Stimulated activated CD8-positive, alpha-beta memory T cell treated with anti-CD3 and anti-CD28 coated beads, Interleukin-4, amount 100 ng/mL, for 4 hours (primary cell): ENCODE measurements at places on chromosomes 2 and 18.

- DNase-seq = no peak
These were observed 120.6 kb upstream of the UGP2 start for GRCh38 chr2:63721082-63721424.

- peak; percentile 21 for DNase-seq
These were observed at the start of gene FKBP1B for GRCh38 chr2:24049485-24050021. FKBP1B (plus strand) TSS chr2:24049741; CDS start chr2:24049850, 109 bp downstream.

DNA sequence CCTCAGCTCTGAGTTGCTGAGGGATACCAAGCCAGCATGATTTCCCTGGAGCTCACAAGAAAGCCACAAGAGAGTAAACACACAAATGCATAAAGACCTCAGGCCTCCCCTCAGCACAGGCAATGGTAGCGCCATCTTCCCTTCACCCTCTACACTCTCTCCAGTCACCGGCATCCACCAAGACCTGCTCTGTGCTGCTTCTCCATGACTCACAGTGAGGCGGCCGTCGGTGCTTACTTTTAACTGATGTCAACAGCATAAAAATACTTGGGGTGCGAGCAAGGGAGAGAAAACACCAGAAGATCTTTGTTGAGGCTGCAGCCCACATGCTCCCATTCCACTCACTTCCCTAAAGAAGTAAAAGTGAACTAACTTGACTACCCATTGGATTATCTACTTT is 46.7 kb downstream of the L3MBTL4 start:
- no peak for DNase-seq

- DNase-seq = no peak
These were observed 17.1 kb upstream of the TTC21B start for GRCh38 chr2:165970663-165971062.

DNA sequence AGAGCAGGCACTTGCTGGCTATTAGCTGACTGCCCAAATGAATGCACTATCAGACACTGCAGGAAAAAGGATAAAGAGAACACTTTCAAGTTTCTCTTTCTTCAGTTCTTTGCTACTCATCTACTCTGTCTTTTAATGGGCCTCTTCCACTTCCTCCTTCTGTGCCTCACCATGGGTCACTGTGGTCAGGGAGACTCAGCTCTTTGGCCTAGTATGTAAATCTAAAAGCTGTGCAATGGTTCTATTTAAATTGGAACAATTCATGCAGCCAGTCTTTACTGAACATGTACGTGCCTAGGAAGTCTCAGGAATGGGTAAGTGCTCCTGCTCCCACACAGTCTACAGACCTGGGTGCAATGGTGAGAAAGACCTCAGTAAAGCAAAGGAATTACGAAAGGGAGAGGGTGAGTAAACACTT is 79.1 kb upstream of the DNMT3A start:
- no peak for DNase-seq

GRCh38 chr18:11052800-11053199 is 96.6 kb downstream of the PIEZO2 start:
- no peak for DNase-seq

DNA sequence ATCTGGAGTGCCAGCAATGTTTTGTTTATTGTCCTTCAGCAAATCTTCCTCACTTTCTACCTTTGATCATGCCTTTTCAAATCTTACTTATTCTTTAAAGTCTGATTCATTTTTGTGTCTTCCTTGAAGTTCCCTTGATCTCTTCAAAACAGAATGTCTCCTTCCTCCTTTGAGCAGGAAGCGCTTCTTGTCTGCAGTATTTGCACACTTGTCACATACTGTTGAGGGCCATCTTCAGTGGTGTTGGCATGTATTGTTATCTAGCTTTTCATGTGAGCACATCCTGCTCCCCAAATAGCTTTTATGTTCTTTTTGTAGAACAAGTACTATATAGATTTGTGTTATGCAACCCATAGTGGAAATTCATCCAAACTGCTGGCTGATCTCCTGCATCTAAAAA is 5.9 kb upstream of the CERS6 start:
- no peak for DNase-seq

DNA sequence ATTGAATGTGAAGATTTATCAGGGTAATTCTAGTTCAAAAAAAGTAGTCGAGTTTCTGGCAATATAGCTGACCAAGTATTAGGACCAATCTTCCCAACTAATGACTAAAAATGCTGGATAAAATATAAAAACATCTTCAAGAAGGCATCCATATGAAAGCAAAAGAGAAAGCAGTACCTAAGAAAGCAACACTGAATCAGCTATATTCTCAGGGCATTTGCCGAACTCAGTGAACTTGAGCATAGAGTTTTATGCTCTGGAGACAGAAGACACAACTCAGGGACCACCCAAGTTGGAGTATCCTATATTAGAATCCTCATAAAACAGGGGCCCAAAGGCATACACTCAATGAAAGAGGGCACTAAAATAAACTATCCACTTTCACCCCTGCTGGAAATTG is 103.7 kb upstream of the HNRNPA3 start:
- no peak for DNase-seq

- peak; percentile 7 for DNase-seq
These were observed 27.2 kb downstream of the EIF2AK3 start for GRCh38 chr2:88600038-88600465.

DNA sequence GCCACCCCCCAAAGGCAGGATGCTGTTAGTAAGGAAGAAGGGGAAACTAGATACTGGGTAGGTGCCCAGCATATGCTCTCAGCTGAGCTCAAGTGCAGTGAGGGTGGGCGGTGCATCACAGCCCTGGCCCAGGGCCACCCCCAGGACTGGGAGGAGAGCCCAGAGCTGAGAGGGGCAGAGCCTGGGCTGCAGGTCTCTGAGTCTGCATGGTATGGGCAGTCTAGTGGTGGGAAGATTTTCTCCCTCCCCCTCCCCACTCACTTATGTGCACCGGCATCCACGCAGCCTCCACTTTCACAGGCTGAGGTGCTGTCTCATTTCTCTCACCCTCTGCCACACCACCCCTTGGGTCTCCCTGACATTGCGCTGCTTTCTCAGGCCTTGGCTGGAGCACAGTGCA is 48.5 kb upstream of the CAB39 start:
- DNase-seq = no peak

- DNase-seq = no peak
These were observed 94.5 kb downstream of the MTCL1 start for GRCh38 chr18:8799596-8800441.

DNA sequence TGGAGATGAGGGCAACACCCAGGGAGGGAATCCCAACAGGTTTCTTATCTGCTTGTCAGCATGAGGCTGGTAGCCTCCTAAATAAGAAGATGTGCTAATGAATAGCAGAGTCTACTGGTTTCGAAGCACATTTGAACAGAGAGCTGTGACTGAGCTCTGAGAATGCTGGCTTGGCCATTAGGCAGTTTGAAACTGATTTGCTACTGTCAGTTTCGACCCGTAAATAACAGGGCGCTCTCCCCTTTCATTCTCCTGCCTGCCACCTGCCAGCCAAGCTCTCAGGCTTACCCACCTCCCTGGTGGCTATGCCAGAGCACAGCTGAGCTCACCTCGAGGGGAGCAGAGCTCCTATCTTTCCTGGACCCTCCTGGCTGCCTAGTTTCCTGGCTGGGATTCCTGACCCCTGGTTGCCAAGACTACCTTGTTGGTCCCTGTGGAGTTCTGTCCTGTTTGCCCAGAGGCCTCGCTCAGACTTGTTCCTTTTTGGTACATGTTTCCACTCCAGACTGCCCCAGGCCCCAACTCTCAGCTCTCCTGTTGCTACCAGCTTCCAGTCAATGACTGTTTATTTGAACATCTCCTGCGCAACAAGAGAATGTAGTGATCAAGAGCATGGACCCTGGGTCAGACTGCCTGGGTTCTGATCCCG is 102.3 kb upstream of the ALPP start:
- DNase-seq = no peak

DNA sequence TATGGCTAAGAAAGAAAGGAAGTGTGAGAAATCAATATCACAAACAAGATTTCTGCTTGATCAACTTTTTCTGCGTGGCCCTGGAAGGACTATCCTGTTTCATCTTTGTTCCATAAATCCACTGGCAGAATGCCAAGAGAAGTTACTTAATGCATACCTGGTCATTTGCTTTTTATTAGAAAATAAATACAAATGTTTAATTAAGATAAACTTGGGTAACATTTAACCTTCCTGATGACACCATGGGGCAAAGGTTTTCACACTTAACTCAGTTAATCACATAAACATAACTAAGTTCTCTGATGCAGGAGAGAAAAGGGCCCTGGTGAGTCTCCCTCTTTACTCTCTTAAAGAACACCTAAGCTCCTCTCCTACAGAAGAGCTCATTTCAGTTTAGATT is 203.3 kb downstream of the AFF3 start:
- no peak for DNase-seq

DNA sequence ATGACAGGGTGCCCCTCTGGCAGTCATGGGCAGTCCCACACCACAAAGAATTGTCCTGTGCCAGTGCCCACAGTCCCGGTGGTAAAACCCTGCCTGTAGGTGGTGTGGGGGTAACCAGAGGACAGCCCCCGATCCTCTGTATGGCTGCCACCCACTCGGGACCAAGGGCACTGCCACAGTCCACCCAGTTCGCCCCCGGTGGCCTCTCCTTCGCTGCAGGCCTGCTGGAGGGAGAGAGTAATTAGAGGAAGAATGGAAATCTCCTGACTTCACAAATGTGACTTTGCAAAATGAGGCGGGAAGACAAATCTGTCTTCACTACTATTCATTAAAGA is 11.4 kb downstream of the GBX2 start:
- DNase-seq = no peak
